ENCODE measurements at places on chromosomes 12 and 14.

DNA sequence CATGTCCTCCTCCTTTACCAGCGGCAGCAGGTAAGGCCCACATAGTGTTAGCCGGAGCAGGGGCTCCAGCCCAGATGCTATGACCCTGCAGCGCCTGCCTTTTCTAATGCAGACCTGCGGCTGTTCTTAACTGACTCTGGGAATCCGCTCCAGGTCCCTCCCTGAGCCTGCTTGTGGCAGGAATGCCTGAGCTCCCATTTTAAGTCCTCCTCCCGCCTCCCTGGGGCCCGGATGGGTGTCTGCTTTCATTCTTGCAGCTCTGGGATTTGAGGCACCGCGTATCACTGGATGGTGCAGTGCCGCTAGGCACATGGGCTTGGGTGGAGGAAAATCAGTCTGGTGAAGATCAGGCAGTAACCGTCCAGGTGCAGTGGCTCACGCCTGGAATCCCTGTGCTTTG lies 7.6 kb downstream of the TSPAN9 start:
- no peak for DNase-seq

DNA sequence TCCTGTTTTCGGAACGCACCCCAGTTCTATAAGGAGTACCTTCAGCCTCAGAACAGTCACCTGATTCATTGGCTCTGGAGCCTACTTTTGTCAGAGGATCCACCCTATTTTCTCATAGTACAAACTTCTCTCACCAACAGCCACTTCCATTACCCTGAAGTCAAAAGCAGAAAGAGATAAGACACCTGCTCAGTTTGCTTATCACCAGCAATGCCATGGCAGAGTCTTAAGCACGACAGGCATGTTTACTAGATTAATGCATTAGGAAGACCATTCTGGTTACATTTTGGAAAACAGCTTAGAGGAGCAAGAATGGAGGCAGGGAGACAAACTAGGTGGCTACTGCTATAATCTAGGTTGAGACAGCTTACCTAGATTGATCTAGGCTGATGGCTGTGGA lies 67.7 kb downstream of the GXYLT1 start:
- no peak for DNase-seq

DNA sequence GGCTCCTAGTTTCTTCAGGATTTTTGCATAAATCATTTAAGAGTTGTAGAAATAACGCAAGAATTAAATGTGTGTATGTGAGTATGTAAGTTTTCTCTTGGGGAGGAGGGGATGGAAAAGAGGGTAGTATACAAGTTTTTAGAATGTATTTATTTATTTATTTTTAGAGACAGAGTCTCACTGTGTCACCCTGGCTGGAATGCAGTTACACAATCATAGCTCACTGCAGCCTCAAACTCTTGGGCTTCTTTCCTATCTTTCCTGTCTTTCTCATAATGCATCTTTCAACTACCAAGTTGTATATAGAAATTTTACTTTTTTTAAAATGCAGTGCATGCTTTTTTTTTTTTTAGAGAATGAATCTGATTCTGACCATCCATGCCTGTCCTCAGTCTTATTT lies 269.0 kb upstream of the GARIN2 start:
- DNase-seq, result no peak

GRCh38 chr12:131316388-131316787 lies 362.7 kb downstream of the ADGRD1 start:
- DNase-seq, result no peak

GRCh38 chr12:85874031-85874461 lies at the start of gene NTS:
Gene NTS (plus strand): TSS chr12:85874295. CDS start chr12:85874404, 109 bp downstream.
- no peak for DNase-seq

DNA sequence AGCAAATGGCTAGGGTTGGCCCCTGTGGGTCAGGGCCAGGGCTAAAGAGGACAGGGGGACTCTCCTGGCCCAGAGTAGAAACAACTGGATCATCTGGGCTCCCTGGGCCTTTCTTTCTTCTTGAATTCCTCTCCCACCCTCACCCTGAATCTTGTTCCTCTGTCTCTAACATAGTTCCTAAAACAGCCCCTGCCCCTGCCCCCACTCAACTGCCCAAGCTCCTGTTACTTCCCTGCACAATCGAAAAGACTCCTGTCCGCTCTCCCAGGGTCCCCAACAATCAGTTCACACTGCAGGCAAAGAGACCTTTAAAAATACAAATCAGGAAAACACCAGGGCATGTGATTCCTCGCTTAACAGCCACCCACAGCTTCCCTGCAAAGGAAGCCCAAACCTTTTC lies 18.0 kb upstream of the ANKRD33 start:
- DNase-seq, result no peak

DNA sequence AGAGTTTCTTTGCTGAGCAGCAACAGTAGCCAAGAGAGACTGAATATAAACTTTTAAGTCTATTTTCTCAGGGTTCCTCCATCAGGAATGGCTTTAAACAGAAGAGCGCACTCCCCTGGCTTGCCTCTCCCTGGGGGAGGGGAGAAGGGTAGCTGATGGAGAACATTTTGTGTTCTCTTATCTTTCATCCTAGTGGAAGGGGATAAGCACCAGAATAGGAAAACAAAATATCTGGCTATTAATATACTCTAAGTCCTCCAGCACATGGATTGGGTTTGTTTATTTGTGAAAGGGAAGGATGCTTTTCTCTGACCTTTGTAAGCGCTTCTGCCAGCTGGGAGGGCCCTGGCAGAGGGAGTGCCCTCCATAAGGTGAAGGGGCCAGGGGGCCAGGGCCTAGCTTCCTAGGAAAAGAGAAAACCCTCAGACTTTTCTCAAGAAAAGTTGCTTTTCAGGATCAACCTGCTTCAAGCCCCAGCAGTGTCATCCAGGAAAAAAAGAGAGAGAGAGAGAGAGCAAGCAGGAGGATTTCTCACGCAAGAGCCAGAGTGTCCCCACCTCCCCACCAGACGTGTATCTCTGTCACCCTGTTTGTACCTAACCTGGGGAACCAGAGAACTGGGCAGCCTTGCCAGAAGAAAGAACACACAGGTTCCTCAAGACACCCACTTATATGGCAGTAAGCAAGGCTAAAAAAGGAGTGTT lies 34.3 kb upstream of the ATP2A2 start:
- no peak for DNase-seq

DNA sequence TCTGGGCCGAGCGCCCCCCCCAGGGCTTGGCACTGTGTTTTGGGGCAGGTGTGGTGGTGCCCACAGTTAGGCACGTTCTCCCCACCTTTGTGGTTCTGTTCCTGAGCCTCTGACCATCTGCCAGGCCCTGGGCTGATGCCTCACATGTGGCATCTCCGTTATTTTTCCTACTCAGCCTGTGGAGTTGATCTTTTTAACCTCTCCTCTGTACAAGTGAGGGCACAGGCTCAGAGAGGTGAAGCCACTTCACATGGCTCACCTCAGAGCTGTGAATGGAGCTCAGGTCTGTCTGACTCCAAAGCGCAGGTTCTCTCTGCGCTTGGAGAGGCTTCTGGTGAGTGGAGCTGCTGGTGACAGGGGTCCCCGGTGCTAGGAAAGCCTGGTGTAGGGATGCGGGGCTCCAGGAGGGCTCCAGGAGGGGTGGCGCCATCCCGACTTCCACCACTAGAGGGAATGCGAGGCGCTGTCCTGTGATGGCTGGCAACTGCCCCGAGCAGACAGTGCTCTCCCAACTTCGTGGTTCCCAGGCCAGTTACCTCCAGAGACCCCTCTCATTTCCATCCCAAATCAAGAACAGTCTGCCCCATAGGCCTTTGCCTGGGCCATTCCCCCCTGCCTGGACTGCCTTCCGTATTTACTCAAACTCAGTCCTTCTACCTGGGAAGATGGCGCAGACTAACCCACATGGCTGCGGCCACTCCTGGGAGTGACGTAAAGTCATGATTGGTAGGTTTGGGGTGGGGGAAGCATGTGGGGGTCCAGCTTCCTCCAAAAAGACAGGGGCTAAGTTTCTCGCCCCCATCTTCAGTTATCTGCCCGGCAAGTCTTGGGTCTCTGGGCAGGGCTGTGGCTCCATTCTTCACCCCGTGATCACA lies 9.9 kb downstream of the BCL7A start:
- peak; percentile 79 for DNase-seq

DNA sequence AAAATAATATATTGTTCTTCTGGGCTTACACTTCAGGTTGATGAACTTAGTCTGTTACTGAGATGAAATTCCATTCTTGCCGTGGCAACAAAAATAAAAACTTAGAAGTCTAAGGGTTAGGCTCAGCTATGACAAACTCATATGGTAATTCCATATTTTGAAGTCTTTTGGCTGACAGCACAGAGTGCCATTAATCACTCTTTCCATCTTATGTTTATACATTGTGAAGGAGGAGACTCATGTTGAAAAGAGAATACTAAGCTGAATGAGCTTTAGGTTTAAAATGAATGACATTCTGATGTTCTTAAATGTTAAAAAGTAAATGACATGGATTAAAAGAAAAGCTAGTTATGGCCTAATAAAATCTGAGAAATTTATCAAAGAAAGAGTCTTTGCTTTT lies 291.9 kb downstream of the SOX5 start:
- no peak for DNase-seq

DNA sequence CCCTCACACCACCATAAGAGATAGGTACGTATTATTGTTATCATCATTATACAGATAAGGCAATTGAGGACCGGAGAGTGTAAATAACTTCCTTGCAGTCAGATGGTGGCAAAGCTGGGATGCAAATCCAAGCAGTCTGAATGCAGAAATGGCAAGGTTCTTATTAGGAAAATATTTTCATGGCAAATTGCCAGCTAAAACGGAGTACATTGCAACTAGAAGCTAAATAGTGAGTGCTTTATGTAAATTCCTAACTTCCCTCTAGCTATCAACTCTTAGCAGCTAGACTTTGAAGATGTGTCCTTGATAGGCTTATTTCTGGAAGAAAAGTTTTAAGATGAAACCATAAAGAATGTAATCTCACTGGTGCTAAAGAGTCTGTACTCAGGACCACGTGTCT lies 323.9 kb upstream of the DIO2 start:
- no peak for DNase-seq

- DNase-seq, result no peak
Measured at GRCh38 chr14:41280745-41281144, 325.9 kb upstream of the LRFN5 start.

DNA sequence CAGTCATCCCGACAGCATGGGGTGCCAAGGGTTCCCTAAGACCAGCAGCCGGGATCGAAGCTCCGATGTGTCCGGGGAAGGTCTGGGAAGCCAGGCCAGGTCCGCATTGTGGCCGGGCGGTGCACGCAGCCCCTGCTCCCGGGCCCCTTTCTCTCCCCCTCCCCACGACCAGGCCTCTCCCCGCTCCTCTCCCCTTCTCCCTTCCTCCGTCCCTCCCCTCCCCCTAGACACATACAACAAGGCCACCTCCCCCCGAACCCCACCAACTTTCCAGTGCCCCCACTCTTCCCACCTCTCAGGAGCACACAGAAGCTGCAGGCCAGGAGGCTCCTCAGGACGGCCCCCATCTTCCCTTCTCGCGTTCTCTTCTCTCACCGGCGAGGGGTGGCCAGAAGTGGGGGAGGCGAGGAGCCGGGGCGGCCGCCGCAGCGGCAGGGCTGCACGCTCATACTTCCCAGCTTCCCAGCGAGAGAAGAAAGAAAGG lies 413 bp downstream of the LRP6 start:
- DNase-seq, result no peak

GRCh38 chr14:32509632-32510187 lies 180.6 kb downstream of the AKAP6 start:
- no peak for DNase-seq

DNA sequence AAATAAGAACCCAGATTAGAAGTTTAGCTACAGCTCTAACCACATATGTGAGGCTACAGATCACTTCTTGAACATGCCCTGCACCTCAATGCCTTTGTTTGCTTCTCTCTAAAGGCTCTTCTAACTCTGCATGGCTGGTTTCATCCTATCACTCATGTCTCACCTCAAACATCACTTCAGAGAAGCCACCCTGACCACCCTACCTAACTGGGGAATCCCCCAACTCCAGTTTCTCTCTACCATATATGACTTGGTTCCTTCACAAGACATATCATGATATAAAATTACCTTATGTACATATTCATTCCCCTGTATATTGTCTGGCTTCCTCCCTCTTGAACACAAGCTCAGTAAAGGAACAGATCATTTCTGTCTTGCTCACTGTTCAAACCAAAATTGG lies 250.2 kb upstream of the GRIP1 start:
- DNase-seq, result peak; percentile 17

DNA sequence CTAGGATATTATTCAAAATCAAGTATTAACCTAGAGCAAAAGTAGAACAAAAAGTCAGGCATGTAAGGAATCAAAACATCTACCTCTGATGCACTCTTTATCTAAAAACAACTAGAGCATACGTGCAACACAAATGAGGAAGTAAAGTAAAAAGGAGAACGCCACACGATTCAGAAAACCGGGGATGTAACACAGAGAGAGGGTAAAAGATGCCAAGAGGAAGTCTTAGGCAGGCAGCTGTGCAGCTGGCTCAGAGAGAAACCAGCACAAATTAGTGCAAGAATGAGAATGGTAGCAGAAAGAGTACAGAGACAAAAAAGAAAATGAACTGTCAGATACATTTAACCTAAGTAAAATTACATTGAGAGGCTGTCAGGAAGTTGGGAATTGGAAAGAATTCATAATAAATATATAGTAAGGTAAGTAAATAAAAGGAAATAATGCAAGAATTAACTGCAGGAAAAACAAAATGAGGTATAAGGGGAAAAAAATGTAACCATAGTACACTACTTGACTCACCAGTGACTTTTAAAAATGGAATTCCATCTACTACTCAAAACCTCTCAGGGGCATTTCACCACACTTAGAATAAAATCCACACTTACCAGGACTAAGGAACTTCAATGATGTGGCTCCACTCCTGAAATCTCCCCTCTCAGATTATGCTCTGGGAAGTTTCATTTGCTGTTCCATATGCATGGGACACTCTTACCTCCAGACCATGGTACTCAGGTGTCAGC lies 17.1 kb downstream of the BCAT1 start:
- no peak for DNase-seq

DNA sequence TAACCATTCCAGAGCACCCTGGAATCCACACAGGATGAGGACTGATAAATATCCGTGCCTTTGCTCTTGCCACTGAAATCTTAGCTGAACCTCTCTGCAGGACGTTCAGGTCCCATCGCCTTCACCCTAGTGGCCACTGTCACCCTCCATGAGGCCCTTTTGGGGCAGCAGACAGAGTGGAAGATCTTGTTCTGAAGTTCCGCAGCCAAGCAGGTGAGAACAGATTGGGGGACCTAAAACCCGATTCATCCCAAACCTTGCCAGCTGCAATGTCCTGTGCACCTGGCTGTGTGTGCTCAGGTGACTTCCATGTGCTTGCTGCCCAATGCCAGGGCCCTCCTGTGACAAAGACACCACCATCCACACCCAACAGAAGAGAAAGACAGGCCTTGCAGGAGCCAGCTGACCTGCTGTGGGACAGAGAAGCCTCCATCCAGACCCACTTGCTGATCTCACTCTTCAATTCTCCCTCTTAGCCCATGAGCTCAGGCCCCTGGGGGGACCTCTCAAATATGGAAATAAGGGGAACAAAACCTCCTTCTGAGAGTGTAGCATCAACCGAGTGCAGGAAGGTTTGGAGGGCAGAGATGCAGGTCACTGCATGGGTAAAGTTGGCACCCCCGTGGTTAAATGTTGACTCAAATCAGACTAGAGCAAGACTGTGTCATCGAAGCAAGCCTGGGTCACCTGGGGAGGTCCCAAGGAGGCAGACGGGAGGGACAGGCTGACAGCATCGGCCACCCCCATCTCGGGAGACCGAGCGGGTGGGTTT lies 308.7 kb upstream of the DIO3 start:
- no peak for DNase-seq
